ENCODE measurements at places on chromosomes 3 and 15.

DNA sequence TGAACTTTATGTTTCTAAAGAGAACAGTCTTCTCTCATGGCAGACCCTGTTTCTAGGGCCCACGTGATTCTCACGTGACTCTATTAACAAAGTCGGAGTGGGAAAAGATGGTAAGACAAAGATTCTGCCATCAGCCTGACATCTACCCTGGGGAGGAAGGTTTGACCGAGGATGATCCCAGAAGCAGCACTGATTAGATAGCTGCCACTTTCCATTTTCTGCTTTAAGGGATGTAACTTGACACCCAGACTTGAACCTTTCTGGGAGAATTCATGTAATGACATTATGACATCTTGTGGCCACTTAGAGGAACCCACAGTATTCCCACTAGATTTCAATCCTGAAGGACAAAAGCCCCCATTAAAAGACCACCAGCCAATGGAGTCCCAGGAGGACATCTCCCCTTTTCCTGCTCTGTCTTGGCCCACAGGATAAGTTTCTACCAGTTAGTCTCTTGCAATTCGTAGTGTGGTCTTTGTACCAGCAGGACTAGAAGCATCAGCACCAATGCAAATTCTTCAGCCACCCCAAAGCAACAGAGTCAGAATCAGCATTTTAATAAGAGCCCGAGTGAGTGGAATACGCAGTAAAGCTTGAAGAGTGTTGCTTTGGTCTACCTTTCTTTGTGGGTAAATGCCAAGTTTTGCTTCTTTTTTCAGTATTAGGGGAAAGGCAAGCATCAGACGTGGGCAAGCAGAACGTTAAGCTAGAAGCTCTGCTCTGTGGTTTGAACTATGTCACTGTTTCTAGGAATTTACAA lies 480.5 kb upstream of the PROK2 start:
- DNase-seq, result no peak

DNA sequence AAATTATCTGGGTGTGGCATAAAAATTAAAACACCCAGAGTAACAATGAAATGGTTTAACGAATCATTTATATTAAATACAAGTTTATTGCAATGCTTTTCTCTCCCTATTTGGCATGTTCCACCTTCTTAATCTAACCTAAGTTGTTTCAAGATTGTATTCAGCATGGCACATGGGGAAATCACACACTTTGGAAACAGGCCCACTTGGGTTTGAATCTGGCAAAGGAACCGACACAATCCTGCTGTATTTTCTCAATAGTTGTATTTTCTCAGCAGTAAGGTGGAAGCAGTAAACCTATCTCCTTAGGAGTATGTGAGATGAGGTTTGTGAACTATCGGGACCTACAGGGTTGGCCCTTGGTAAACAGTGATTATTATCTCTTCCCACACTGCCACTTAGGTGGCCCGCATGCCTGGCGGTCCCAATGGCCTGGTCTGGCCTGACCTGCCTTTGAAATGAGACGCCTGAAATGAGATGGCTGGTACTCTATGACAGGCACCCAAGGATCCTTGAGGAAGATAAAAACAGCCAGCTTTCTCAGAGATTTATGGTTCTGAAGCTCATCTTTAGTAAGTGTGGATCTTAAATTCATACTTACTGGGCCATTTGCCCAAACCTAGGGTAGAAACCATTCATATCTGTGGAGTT lies 45.3 kb upstream of the VILL start:
- DNase-seq, result no peak

DNA sequence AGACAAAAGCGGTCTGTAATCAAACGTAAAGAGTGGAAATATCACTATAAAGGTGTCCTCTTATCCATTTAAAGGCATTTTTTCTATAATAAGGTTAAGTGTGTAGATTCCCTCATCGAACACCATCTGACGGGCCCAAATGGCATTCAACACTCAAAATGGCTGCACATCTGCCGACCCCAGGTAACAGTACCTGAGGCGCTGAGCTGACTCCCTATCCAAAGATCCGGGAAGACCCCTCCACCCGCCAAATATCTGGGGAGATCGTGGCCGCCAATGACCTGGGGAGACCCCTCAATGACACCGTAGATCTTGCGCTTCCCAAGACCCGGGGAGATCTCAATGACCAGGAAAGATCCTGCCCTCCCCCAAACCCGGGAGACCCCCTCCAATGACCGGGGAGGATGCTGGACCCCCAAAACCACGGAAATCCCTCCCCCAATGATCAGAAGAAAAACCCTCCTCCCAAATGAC lies 476 bp downstream of the IP6K2 start:
- DNase-seq, result no peak

GRCh38 chr15:90020021-90020735 lies 19.1 kb downstream of the ZNF710 start:
- DNase-seq, result no peak

DNA sequence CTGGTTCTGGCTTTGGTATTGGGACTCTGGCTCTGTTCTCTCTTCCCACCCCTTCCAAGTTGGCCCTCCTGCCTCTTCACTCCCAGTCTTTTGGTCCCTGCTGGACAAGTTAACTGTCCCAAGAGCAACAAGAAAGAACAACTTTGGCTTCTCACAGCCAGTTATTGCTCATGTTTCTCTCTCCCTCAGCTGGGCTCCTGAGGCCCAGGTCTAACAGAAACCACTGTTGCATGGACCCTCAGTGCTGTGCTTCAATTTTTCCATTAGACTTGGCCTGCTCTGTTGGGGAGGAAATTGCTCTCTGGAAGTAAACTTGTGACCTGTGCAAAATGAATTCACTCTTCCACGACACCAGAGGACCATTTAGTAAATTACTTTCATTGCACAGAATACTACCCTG lies 64.5 kb downstream of the CHST2 start:
- DNase-seq, result no peak

- no peak for DNase-seq
Measured at GRCh38 chr3:42975955-42976354, 3.2 kb upstream of the GASK1A start.

- DNase-seq, result peak; percentile 46
Measured at GRCh38 chr3:71127052-71127831, 456.3 kb downstream of the FOXP1 start.

- DNase-seq, result no peak
Measured at GRCh38 chr3:147699175-147699838, 290.1 kb downstream of the ZIC1 start.

DNA sequence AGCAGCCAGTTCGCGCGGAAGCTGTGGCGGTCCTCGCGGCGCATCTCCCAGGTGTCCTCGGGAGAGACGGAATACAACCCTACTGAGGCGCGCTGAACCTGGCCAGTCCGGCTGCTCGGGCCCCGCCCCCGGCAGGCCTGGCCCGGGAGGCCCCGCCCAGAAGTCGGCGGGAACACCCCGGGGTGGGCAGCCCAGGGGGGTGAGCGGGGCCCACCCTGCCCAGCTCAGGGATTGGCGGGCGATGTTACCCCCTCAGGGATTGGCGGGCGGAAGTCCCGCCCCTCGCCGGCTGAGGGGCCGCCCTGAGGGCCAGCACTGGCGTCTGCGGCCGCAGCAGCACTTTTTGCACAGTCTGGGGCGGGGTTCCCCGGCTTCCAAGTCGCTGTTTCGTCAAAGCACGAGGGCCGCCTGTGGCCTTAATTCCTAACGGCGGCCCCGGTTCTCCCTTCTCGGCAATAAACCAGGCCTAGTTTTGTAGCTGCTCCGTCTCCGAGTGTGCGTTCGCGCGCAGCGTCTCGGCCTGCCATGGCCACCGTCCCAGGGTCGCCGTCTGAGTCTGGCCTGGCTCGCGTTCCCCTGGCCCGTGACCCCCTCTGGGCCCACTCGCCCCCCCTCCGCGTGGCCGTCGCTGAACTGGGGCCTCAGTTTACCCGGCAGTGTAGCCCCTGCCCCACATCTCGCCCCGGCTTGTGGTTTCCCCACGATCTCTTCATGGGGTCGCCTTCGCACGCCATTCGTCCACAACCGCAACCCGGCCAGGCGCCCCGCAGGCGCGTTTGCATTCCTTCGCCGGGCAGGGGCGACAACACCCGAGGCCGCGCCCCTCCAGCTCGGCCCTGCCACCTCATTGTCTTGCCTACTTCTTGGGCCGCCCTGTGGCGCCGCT lies 30.0 kb downstream of the NBEAL2 start:
- no peak for DNase-seq

DNA sequence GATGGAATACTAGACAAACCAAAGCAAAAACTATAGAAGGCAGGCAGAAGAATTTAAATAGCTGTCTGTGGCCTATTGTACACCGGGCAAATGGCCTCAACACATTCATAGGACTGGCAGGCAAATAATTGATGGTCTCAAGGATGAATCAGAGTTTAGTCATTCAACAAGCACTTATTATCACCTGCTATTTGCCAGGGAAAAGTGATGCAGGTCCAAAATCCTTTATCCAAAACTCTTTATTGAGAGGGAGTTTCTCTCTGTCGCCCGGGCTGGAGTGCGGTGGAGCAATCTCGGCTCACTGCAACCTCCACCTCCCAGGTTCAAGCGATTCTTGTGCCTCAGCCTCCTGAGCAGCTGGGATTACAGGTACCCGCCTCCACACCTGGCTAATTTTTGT lies 2.3 kb downstream of the EIF2AK4 start:
- DNase-seq, result peak; percentile 57

GRCh38 chr3:171339598-171339997 lies 120.6 kb downstream of the TNIK start:
- DNase-seq, result no peak

- DNase-seq, result no peak
Measured at GRCh38 chr3:60867200-60867599, 384.1 kb downstream of the FHIT start.

GRCh38 chr15:67092752-67093503 lies 27.5 kb downstream of the SMAD3 start:
- no peak for DNase-seq

DNA sequence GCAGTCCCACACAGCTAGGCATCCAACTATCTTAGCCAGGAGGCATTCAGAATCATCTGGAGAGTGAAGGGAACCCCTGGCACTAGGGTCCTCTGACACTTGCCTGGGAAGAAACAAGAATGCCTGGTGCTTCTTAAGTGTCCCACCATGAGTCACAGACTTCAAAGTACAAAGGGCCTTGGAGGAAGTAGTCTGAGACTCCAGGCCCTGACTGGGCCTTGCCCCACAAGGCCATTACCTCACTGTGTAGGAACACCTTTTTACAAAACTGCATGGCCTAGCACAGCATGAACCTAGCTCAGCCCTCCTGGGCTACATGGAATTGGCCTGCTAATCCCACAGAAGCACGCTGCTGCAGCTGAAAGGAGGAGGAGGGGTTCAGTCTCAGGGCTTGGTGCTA lies 104.5 kb upstream of the SLCO2A1 start:
- DNase-seq, result no peak
